T1000 (cell line): ENCODE measurements at places on chromosomes 16 and 17.
A peak's percentile ranks its signal among the peaks of the same experiment; 100 is the strongest.

DNA sequence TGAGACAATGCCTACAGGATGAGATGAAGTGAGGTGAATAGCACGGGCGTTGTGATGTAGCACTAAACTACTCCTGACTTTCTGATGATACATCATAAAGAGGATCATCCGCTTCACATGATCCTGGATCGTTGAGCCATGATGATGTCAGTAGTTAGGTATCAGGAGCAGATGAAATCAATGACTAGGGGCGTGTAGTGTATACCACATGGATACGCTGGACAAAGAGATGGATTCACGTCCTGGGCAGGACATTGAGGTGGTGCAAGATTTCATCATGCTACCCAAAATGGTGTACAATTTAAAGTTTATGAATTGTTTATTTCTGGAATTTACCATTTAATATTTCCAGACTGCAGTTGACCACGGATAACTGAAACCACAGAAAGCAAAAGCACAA, 156.6 kb downstream of the ANKFN1 start:
- no peak for DNase-seq

DNA sequence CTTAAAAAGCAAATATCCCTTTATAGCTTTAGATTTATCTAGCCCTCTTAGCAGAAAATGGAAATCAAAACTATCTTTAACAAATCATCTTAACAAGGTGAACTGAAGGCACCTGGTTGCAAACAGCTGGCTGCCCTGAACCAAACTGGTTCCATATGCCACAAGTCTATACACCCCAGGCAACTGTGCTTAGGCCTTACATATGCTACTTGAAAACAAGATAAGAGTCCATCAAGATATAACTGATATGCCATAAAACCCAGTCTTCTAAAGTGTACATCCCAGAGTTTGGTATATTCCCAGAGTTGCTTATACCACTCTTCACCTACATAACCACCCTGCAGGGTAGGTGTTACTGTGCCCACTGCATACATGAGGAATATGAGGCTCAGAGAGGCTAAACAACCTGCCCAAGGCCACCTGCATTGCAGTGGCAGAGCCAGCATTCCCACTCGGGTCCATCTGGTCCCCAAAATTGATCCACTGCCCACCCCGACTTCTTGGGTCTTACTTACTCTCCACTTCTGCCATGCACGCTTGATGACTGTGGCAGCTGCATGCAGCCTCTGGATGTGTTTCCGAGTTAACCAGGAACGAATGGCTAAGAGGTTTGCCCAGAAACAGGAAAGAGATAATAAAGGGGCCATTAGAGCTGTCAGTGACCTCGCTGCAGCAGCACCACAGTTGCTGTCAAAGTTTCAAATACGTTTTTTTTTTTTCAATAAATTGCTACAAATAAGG, 12.2 kb downstream of the ZNHIT3 start:
- DNase-seq = no peak

DNA sequence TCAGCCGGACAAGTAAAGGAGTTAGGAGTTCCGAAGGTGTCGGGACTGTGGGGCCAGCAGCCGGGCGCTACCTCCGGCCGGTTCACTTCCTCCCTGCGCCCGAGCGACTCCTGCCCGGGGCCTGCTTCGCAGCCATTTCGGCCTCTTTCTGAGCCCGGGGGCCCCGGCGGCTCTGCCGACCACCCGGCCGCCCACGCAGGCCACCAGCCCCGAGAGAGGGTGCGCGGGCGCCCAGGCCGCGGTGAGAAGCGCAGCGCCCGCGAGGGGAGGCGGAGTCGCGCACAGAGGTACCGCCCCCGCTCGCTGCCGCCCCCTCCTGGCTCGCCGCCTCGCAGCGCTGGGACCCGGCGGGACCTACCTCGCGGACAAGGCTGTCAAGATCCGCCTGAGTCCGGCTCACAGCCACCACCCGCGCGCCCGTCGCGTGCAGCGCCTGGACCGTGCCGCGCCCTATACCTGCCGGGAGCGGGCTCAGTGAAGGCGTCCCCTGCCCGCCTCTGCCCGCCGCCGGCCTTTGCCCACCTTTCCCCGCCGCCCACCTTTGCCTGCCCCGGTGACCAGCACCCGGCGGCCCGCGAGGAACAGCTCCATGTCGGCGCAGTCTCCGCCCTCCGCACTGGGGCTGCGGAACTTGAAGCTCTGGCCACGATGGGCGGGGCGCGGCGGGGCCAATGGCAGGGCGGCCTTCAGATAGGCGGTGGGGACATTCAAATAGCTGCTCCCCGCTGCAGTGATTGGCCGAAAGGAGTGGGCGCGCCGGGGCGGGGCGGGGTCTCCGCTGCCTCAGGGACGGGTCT, at the start of gene DCXR:
DCXR (minus strand) TSS at position 606 of the 797 bp plus-strand sequence; CDS start at position 591, 15 bp downstream.
- DNase-seq = peak; percentile 94

DNA sequence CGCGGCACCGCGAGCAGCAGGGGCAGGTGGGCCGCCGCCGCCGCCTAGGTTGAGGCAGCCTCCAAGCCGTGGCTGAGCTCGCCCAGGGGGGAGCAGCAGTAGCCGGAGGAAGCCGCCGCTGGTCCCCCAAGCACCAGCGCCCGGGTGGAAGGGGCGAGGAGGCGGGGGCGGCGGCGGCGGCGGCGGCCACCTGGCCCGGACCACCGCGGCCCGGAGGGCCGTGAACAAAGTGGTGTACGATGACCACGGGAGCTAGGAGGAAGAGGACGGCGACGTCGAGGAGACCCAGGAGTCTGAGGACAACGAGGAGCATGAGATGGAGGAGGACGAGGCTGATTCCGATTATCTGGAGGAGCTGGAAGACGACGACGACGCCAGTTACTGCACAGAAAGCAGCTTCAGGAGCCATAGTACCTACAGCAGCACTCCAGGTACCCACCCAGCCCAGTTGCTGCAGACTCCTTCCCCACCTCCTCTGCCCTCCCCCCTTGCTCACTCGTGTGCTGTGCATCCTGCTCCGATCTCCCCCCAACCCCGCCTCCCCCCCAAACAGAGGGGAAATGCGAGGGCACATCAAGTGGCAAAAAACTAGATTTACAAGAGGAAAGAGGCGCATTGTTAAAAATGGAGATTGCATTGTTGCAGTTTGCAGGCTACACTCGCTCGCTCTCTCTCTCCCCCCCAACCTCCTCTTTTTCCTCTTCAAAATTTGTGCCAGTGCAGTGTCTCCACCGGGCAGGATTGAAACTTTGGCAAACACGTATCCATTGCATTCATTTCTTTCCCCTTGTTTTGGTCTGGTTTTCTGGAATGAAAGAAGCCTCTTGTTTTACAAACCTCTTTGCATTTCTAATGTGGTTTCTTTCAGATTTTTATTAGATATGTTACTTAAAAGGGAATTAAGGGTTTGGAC, 41.8 kb upstream of the AMZ2 start:
- DNase-seq = peak; percentile 59

DNA sequence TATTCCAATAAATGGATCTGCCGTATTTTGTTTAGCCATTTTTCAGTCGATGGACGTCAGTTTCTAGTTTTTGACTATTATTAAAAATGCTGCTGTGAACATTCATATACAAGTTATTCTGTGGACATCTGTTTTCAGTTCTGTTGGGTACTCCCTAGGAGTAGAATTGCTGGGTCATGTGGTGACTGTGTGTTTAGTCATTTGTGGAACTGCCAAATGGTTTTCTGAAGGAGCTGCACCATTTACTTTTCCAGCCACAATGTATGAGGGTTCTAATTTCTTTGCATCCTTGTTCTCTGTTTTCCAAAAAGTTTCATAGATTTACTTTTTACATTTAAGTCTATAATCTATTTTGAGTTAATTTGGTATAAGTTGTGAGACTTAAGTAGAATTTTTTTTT, 29.5 kb downstream of the CYLD start:
- no peak for DNase-seq

- no peak for DNase-seq
Measured at GRCh38 chr16:13113741-13114140, 212.3 kb downstream of the SHISA9 start.

DNA sequence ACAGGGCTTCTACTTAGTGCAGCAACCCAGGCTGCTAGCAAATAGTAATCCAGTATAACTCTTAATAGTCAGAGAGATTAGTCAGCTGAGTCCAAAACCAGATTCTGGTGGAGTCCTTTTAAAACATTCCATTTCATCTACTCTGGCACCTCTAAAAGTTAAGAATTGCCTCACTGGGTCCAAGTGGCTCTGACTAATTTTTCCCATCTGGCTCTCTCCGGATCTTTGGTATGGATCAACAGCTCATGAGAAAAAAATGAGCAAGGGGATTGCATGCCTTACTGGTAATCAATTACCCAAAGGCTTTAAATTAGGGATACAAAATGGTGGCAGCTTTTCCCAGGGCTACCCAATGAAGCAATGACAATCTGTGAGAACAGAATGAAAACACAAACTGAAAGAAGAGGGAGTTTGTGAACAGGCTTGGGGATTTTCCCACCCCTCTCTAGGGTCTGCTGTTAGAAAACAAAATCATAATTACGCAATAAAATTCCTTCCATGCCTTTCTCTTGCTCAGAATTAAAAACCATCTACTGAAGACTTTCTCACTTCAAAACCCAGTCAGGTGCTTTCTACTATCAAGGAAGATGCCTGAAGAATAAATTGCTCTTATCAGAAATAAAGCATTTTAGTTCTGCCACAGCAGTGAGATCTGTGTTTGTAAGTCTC, 84.6 kb upstream of the PMFBP1 start:
- no peak for DNase-seq

DNA sequence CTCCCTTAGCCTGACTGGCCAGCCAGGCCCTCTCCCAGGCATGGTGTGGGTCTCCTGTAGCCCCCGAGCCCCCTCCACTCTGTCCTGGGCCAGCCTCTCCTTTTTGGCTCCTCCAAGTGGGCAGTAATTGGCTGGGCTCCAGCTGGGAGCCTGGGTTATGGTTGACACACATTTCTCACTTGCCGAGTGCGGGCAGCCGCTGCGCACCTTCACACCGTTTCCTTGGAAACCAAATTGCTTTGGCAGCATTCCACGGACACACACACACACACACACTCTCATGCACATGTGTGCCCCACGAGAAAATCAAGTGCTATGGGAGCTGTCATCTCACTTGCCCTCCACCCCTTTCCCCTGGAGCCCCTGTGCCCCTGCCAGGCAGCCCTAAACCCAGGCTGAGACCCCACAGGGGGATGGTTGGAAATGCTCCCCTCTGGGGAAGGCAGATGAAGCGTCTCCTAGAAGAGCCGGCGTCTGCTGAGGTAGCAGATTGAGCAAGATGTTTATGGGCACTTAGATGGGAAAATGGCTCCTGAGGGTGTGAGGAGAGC, 402.7 kb upstream of the TNRC6C start:
- DNase-seq = no peak

GRCh38 chr16:22291860-22292318, 5.3 kb upstream of the POLR3E start:
- DNase-seq = no peak

DNA sequence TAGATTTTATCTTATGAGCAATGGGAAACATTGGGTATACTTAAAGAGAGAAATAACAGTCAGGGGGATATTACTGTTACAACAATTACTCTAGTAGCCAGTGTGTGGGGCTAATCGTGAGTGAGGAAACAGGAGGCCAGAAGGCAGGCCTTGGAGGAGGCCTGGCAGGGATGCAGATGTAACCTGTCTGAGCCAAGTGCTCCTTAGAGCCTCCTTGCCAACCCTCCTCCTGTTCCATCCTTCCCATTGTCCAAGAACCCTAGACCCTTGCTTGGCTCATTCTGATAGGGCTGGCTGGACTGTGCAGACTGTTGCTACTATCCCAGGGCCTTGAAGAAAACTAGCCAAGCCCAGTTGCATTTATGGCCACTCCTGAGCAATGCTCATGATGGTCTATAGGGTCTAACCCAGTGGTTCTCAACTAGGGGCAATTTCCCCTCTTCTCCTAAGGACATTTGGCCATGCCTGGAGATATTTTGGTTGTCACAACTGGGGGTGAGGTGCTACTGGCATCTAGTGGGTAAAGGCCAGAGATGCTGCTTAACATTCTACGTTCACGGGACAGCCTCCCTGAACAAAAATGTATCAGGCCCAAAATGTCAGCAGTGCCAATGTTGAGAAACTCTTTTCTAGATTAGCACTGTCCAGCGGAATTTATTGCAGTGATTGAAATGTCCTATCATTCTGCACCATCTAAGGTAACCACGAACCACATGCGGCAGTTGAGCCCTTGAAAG, 24.4 kb upstream of the WSCD1 start:
- no peak for DNase-seq

- DNase-seq = no peak
Measured at GRCh38 chr16:81449899-81450608, 5.4 kb downstream of the CMIP start.

- no peak for DNase-seq
Measured at GRCh38 chr16:65394281-65394680, 272.4 kb upstream of the CDH11 start.

- no peak for DNase-seq
Measured at GRCh38 chr16:55297062-55297909, 26.7 kb upstream of the IRX6 start.

GRCh38 chr16:2042986-2043666, 4.5 kb downstream of the NTHL1 start:
- DNase-seq = no peak

GRCh38 chr16:56874800-56875199, 9.8 kb downstream of the SLC12A3 start:
- no peak for DNase-seq

DNA sequence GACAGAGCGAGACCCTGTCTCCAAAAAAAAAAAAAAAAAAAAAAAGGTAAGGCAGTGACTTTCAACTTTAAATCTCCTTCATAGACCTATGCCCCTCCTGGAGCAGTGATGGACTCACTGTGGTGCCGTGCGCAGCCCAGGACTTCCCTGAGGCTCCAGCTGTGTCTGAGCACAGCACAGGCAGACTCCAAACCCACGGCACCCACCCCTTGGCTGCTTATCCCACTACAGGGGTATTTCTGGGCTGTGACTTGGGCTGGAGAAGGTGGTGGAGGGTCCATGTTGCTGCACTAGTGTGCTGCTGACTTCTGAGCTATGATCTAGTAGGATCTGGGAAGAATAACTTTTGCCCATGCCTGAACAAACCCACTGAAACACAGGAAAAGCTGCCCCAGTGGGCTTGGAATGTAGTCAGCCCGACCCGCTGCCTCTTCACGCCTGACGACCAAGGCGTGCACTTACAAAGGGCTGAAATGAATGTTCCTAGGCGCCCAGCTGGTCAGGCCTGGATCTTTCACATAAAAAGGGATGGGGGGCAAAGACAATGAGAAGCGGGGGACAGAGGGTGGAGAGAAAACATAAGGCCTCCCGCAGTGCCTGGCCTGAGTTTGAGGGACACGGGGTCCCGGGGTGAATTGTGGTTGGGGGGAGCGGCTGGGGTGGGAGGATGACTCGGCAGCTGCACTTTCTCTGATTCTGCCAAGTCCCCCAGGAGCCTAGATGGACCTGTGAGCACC, 83.0 kb downstream of the IRF8 start:
- no peak for DNase-seq

DNA sequence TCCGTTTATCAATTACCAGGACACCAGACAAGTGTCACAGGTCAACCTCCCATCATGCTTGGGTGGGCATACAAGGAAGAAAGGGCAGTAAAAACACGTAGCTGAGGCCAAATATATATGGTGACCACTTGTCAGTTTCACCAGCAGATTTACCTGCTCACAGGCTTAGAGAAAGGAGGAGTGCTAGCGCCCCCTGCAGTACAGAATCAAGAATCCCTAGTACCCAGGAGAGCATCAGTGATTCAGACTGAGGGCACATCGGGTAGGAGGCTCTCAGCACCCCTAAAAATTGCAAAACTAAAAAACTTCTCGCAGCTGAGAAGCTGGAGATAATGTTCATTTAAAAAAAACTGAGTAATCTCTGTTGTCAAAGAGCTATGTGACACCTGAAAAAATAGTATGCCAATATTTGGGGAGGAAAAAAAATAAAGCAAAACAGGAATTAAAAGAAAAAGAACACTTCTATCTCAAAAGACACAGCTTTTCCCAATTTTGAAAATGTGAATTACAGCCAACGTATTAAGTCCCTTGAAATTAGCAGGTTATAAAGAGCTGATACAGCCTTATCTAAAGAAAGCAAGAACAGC, 21.2 kb upstream of the MON1B start:
- no peak for DNase-seq
